ENCODE measurements at places on chromosomes 7 and 10.
A peak's percentile ranks its signal among the peaks of the same experiment; 100 is the strongest.

DNA sequence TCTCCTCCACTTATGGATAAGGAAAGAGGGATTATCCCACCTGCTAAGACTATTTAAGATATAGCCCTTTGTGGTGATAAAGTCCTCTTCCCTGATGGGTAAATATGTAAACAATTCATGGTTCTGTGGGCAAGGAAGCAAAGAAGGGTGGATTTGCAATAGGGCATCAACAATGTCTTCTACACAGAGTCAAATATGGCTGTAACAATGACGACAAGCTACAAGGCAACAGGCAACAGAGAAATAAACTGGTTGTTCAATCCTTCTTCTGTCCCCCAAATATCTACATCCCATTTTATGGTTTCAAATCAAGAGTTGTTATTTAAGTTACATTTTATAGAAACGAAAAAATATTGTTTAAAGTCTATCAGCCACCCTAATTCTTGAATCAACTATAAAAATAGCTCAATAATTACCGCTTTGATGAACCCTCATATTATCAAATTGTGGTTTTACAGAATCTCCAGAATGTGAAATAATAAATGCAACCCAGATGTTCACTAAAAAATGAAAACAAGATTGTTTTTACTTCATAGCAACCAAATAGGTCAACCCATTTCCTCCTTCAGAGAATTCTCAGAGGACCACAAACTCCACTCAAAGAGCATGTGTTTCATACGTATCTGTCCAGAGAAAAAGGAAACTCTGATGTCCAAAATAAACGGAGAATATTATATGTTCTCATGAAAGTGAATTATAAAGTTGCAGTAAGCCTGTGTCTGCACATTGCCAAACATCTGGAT is 13.8 kb downstream of the CYTH3 start:
- DNase-seq, result no peak

GRCh38 chr10:104329735-104330134 is 8.5 kb downstream of the ITPRIP start:
- no peak for DNase-seq

GRCh38 chr7:155972651-155973390 is 160.6 kb upstream of the SHH start:
- DNase-seq, result no peak

DNA sequence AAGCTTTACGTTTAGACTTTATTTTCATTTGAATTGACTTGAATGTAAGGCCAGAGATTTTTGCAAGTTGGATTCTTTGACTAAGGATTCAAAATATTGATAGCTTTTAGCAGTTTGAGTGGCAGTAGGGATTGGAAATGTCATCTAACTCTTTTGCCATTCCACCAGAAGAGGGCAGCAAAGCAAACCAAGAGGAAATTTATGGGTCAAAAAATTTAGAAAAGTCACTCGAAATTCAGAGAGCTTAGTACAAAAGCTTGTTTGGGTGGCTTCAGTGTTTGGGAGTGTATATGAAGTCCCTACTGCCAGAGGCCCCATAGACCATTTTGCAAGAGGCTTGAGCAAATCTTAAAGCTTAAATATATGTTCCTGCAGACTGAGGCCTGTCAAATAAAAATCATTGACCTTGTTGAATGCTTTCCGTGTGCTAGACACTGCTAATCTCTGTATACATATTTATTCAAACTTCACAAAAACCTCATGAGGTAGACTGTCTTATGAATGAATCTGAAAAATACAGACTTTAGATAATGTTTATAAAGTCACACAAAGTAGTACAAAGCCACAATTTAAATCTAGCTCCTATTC is 44.6 kb upstream of the RSBN1L start:
- peak; percentile 63 for DNase-seq

DNA sequence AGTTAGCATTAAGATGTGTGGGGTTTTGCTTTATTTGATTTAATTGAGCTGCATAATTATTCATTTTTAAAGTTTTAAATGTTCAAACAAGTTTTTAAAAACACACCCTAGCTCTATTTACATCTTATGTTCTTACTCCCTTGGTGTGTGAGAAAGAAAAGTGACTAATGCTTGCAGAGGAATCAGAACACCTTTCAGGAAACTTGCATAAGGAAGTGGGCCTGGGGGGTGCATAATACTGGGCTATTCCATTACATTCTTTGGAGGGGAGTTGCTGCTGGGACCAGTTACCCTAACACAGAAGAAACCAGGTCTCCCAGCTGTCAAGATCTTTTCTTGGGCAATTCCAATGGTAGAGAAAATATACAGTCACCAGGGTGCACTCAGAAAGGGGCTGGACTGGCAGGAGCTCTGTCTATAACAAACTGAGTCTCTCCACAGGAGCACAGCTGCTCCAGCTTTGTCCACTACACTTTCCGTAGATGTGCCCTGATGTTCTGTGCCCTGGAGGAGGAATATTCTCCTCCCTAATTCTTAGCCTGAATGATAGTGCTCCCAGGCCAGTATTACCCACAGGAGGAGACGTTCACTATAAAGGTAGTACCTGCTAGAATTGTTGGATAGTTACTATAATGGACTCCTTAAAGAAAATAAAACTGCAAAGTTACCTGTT is 304.2 kb downstream of the CDC14C start:
- DNase-seq, result no peak

DNA sequence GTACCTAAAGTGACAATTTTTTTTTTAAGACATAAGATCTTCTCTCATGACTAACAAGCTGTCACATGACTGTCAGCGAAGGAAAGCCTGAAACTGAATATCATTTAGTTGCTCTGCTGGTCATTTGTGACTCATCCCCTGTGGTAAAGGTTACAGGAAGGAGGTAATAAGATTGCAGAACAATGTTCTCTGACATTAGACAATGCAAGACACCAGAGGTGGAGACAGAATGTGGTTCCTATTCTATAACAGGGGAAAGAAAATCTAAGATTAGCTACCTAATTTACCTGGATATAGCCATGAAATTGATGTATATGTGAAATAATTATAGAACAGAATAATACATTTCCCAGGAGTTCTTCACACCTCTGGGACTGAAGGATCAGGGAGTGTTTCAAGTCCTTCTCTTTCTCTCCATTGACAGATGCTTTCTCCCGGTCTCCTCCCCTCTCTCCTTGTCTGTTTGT is 47.7 kb downstream of the LRGUK start:
- DNase-seq, result peak; percentile 9

DNA sequence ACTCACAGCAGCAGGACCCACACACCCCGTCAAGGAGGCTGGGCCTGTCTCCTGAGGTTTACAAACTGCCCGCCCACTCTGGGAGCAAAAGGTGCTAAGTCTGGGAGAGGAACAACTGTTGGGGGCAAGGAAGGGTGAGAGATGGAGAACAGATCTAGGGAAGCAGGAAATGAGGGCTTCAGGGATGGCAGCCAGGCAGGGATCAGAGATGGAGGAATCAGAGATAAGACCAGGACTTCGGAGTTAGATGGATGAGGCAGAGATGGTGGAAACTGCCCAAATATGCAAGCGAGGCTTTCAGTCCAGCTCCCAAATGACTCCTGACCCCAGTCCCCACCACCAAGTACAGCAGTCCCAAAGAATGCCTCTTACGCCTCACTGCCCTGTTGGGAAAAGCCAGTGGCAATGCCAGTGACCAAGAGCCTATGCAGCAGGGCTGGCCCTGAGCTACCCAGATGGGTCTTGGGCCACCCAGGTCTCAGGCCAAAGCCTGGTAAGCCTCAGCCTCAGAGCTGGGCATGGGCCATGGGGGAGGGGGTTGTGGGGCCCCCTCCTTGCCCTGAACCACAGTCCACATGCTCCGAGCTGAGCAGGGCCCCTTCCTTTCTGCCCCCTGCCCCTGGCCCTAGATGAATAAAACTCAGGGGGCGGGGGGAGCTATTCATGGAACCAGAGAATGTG is 39.5 kb upstream of the SLF2 start:
- DNase-seq, result no peak

- DNase-seq, result no peak
These were observed 50.2 kb downstream of the CAMK2B start for GRCh38 chr7:44275146-44275545.

Data from CD4-positive, alpha-beta T cell treated with Interleukin-15 for 4 hours (primary cell).